ENCODE measurements at places on chromosomes 7 and 10.

DNA sequence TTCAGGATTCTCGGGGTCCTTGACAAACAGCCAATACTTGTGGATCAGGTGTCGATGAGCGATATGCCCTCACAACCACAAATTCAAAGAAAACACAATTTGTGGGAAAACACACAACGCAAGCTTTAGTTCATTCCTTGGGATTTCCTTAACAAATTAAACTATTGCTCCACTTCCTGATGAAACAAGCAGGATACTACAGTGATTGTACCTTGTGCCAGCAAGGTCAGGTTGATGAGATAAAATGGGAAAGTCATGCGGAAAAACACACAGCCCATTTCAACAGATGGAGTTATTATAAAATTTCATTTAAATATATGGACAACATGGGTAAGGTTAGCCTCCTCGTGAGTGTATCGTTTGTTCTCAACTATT lies 8.8 kb upstream of the RHOBTB1 start:
- no peak for DNase-seq

- DNase-seq = no peak
These were observed 84.0 kb downstream of the ARL4A start for GRCh38 chr7:12771378-12771877.

- no peak for DNase-seq
These were observed 50.1 kb upstream of the HDAC9 start for GRCh38 chr7:18445483-18445882.

DNA sequence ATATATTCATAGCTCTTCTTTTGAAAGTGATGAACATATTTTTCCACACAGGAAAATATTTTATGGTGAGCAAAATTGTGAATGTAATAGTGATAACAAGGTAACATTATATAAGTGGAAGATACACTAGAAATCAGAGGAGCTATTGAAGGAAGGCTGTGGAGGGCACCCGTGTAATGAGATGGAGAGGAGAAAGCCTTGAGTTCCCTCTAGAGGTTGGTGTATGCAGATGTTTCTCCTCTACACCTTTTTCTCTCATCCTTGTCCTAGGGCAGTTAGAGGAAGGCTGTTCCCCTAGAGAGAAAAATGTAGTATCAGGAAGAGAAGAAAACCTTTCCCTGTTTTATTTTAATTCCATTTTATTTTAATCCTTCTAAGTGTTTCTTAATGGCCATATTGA lies 54.6 kb upstream of the NRG3 start:
- DNase-seq = no peak

DNA sequence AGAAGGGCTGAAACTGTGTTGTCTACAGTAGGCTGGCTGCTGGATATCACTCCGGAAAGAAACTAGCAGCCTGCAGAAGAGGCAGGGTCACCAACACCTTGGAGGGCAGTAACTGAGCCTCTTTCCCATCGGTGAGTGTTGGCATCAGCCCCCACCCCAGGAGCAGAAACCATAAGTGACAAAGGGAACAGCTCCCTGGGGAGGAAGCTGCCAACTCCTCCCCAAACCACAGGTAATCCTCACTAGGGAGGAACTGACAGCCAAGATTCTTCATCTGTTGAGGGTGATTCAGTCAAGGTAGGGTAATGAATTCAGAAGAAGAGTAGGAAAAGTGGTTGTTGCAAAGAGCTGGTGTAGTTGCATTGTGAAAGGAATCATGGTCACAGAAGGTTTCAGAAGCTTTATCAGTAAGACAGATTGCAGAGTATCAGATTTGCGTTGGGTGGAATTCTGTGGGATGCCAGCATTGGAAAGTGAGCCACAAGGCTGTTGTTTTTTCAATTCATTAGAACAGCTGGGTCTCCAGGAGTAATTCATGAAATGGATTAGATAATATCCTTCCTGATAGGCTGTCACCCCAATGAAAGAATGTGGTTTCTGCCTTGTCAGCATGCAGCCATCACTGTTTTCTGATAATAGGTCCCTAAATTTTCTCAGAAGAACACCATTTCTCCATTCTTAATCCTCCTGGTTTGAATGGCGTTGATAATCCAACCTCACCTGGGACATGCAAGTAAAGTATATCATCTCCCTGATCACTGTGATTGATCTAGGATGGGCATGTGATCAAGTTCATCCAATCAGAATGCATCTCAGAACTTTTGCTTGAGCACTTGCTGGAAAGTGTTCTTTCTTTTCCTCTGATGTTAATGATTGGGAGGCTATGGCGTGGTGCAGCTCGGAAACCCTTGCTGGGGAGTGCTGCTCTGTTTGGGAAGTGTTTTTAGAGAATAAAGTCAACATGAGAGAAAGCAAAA lies 75.0 kb upstream of the CTBP2 start:
- DNase-seq = no peak

DNA sequence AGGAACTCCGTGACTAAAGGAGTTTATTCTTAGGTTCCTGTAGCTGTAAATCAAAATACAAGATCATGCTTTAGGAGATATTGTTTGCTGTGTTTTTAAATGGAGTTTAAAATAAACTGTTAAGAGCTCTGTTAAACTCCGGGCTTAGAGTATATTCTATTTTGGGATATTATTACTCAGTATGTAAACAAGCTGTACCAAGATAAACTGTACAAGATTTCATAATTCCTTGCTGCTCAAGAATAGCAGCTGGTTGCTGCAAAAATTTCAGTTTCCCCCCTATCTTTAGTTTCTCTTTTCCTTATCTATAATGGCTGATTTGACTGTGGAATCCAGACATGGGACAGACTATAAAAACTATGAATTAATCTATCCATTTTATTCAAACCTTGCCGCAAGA lies 215.7 kb downstream of the HTR7 start:
- DNase-seq = no peak

- DNase-seq = no peak
These were observed 375.5 kb downstream of the SORCS1 start for GRCh38 chr10:106788982-106789381.

DNA sequence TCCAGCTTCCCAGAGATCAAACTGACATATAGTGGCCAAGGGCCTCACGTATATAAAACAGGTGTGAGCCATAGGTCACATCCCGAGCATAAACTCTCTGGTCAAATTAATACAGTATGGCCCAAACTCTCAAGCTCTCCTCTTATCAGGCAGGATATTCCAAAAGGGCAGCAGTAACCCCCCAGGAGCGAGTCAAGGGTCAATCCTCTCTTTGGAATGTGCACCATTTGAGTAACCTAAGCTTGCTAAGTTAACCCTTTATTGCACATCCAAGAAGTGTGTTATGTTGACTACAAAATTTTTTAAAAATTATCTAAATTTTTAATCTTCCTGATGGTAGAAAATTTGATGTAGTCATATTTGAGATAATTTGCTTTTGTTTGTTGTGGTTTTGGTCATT lies 4.5 kb upstream of the TRIM24 start:
- no peak for DNase-seq

Data from RWPE1 (cell line).